ENCODE measurements at places on chromosomes 16 and 17. TPM values are rescaled to one million over a fixed set of nuclear protein-coding genes. Genes with fewer than 3 reads are reported as not detected.

DNA sequence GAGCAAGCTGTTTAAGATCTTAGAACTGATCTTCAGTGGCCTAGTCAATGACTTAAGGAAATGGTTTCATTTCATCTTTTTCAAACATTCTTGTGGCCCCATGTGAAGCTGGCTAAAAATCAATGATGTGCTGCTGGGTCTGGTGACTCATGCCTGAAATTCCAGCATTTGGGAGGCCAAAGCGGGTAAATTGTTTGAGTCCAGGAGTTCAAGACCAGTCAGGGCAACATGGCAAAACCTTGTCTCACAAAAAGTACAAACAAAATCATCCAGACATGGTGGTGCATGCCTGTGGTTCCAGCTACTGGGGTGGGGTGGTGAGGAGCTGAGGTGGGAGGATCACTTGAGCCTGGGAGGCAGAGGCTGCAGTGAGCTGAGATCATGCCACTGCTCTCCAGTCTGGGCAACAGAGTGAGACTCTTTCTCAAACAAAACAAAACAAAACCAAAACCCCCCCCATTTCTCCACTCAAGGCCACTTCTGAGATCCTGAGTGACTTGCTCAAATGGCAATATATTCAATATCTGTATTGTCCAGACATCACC is 17.4 kb upstream of the COL1A1 start:
- peak; percentile 58 for DNase-seq

DNA sequence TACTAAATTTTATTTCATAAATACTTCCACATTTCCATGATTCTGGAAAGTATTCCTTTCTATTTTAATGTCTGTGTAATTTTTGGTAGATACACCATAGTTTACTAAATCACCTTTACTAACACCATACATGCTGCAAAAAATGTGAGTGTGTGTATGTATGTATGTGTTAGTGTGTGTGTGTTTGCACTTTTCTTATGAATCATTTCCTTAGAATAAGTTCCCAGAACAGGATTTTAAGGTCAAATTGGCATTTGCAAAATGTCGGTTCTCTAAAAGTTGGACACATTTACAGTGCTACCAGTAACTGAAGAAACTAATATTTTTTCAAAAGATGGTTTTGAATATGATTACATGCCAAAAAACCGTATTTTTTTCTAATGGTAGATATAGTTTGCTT is 137.1 kb downstream of the CYB561 start:
- no peak for DNase-seq

Gene FLCN
- 41.7 TPM for total RNA-seq

Gene KRT15
- 0.57 TPM for total RNA-seq

- DNase-seq, result peak; percentile 39
Observed at GRCh38 chr17:35793257-35793656, 2.2 kb downstream of the MMP28 start.

Gene CCL14
- total RNA-seq, result not detected

DNA sequence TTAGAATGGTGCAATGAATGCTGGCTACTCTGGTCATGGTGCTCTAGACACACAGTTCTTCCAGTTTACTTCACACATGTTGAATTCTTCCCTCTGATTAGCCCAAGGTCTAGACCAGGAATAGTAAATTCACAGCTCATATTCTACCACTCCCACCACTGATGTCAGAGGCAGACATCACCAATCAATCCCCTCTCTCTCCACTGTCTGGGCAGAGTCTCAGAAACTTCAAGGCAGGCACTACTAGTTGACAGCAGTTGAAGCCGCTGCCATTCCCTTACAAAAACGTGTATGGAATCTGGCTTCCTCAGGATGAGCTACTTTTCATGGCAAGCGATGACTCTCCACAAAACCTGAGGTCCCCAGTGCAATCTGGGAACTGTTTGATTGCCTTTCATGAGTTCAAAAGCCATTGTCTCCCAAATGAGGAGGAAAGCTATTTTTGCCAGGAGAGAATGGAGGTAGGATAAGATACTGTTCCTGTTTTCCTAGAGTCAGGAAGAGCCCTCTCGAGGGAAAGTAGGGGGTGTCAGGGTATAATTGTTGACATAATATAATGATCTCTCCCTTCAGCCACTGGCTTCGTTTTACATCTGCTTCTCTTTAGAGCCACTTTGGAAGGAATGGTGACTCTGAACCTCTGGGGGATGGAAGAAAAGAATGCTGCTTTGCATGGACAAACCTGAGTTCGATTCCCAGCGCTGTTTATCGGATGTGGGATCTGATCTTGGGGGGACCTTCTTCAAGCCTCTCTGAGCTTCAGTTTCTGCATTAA is 90.0 kb downstream of the FOXL1 start:
- peak; percentile 71 for DNase-seq

Gene WSB1
- 270 TPM for total RNA-seq

DNA sequence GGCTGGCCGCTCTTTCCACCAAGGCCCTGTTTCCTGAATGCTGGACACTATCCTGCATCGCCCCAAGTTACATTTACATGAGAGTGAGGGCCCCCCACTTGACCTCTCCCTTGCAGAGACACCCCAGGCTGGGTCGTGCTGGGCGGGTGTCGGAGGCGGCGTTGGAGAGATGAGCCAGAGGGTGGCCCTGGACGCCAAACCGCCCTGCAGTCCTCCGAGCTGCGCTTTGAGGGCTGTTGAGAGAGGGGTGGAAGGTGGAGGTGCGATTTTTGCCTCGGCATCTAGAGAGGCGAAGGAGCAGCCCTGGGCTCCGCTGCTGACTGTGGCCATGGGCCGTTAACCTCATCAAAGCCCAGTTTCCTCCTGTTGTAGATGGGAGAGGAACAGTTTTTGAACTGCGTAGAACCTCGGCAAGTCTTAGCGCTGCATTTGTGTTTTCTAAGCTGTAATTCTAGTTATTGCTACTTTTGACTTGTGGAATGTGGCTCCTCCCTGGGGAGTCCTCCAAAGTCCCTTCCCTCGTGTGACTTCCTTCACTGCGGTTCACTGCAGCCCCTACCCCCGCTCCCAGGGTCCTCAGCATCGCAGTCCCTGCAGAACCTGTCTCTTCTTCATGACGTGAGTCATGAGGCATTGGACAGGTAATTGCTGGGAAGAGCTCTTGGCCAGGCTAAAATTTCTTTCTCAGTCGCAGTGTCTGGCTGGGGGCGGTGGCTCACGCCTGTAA is 986 bp upstream of the ELOB start:
- peak; percentile 70 for DNase-seq
